ENCODE measurements at places on chromosomes 2 and 18. TPM values are rescaled to one million over a fixed set of nuclear protein-coding genes. Genes with fewer than 3 reads are reported as not detected.

DNA sequence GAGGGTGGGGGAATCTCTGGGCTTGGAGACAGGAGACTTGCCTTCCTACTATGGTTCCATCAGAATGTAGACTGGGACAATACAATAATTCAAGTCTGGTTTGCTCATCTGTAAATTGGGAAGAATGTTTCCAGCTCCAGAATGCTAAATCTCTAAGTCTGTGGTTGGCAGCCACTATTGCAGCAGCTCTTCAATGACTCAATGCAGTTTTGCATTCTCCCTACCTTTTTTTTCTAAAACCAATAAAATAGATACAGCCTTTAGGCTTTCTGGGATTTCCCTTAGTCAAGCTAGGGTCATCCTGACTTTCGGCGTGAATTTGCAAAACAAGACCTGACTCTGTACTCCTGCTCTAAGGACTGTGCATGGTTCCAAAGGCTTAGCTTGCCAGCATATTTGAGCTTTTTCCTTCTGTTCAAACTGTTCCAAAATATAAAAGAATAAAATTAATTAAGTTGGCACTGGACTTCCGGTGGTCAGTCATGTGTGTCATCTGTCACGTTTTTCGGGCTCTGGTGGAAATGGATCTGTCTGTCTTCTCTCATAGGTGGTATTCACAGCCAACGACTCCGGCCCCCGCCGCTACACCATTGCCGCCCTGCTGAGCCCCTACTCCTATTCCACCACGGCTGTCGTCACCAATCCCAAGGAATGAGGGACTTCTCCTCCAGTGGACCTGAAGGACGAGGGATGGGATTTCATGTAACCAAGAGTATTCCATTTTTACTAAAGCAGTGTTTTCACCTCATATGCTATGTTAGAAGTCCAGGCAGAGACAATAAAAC lies 6.5 kb downstream of the TTR start:
- no peak for DNase-seq

- DNase-seq, result no peak
Measured at GRCh38 chr2:37616677-37617005, 54.8 kb downstream of the CDC42EP3 start.

- DNase-seq, result no peak
Measured at GRCh38 chr2:158385646-158386045, 70.9 kb downstream of the CCDC148 start.

DNA sequence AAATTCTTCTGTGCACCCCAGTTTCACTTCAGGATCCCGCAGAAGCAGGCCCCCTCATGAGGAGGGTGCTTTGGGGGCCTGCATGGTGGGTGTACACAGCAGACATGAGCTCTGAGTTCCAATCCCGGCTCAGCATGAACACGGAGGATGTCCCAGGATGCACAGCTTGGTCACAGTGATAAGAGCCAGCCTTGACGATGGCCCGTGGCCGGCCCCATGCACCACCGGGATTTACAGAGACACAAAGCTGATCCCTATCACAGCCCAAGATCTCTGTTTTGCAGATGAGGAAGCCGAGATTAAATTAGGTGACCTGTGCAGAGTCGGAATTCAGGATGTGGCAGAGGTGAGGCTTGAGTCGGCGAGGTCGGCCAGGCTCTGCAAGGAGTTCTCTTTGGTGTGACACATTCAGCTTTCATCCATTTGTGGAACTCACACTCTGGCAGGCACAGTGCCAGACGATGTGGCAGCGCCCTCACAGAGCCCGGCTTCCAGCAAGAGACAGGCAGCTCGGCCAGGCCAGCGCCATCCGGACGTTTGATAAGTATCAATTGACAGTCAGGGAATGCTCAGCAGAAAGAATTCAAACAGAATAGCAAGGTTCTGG lies 456.3 kb upstream of the MYT1L start:
- DNase-seq, result no peak

GRCh38 chr2:235670974-235671787 lies 177.3 kb downstream of the AGAP1 start:
- DNase-seq, result no peak

DNA sequence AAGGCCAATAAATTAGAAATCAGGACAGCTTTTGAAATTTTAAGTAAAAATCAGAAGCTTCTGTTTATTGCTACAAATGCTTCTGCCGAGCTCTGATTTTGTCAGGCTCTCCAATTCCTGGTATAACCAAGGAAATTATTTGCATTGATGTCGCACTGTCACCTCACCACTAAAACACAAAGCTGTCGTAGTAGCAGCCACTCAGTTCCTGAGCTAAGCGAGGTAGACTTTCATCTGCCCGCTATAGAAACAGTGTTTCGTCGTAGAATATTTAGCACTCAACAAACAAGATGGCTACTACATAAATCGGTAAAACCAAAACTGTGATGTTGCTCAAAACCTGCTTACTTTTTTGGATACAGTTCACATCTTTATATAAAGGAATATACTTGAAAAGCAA lies 141.3 kb upstream of the FOSL2 start:
- DNase-seq, result no peak

DNA sequence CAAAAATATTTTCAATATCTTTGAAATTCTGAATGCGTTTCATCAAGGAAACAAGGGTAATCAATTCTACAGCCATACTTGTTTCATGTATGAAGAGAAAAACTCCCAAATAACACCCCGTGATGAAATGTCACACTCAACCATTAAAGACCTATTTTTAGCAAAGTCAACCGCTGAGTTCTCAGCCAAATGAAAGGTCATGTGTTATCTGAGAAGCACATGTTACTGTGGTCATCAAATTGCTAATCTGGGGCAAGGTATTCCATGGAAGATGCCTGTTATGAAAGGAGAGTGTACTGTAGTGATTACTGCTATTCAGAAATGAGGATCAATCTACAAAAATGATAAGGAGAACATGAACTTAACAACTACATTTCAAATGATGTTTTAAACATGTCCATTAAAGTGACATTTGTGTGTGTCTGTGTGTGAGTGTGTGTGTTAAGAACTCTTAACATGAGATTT lies 126.7 kb downstream of the BCL2 start:
- DNase-seq, result no peak

DNA sequence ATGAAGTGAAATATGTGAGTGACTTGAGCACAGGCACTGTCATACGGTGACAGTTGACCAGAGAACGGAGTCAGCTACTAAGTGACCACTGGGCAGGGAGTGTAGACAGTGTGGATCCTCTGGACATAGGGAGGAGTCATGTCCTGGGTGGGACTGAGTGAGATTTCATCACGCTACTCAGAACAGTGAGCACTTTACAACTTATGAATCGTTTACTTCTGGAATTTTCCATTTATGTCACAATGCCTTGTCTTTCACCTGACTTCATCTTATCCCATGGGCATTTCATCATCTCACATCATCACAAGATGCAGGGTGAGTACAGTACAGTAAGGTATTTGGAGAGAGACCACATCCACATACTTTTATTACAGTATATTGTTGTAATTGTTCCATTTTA lies 29.0 kb downstream of the PTPRM start:
- DNase-seq, result no peak

DNA sequence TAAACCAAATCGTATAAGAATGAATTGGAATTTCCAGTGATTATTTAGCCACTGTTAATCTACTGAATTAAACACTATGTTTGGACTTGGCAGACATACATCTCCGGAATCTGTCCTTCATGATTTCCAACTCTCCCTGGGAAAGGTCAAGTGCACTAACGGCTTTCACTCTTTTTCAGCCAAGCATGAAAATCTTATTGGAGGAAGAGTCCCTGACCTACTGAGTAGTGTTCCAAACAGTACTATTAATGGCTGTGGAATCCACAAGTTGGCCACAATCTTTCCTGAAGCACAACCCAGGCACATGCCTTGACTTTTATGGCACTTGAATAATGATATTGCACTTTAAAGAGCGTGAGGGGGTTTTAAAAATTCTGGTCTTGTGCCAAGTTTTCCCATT lies 318.9 kb upstream of the RND3 start:
- no peak for DNase-seq

DNA sequence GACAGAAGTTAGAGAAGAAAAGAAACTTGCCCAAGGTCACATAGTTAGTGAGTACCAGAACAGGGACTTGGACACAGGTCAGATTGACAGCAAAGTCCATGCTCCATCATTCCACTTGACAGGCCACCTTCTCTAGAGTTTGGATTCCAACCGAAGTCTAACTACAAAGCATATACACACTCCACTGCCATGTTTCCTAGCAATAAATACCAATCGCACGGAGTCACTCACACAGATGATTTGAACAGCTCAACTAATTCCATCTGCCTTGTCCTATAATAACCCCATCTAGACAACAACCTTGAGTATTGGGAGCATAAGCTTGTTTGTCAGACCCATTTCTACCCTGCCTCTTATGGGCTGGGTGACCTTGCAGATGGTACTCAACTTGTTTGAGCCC lies 334.6 kb upstream of the MGAT5 start:
- no peak for DNase-seq

- DNase-seq, result no peak
Measured at GRCh38 chr2:167708998-167709397, 538.4 kb downstream of the STK39 start.

DNA sequence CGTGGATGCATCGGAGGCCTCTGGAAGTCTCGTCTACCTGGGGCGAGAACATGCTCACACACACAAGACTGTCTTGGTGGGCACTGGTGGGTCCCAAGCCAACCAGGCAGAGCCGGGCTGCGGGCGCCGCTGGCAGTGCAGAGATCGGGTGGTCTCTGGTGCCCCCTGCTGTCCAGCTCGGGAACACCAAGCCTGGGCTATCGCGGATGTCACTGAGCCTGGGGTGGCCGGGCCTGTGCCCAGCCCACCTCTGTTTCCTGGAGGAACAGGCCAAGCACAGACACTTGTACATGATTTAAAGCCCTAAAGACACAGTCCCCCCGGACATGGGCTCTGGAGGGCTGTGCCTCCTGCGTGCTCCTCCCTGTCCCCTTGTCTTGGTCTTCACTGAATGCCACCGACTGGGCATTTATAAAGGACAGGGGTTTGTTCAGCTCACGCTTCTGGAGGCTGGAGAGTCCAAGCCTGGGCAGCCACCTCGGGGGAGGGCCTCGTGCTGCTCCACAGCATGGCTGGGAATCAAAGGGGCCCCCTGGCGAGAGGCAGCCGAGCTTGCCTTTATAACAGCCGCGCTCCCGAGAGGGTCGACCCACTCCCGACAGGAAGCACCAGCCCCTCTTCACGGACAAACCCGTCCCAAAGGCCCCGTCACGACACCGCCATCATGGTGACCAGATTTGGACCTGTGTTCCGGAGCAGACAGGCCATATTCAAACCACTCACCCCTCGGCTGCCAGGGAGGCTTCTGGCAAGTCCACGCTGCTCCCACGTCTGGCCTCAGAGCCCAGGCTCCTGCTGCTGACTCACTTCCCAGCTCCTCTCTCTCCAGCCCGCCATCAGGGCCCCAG lies 3.6 kb upstream of the OTOS start:
- peak; percentile 79 for DNase-seq

- no peak for DNase-seq
Measured at GRCh38 chr2:218477247-218477646, 58.3 kb downstream of the VIL1 start.

GRCh38 chr2:163997466-163997865 lies 261.7 kb upstream of the FIGN start:
- no peak for DNase-seq

DNA sequence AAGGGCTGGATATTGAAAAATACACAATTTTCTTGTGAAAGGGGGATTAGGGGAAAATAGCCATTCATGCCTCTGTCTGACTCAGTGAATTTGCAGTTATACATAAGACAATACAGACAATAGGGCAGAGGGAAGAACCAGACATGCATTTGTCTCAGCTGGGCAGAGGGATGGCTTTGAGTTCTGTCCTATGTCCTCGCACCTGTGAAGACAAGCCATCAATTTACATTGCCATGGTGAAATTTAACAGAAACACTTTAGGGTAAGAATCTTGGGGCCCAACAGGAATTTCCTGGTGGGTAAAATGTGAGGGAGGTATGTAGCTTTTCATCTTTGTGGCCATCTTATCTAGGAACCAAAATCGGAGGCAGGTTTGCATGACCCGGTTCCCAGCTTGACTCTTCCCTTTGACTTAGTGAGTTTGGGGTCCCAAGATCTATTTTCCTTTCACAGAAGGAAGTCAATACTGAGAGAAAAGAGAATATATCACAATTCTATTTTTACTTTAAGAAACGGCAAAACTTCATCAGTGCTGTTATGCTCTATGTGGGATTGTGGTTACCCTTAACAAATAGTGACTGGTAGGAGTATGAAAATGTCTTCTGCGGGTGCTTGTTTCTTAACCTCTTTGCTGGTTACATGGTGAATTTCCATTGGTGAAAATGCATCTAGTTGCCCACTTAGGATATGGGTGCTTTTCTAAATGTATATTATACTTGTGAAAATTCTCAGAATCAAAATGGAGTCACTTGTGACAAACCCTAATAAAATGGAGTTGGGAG lies 221.8 kb downstream of the SPP2 start:
- DNase-seq, result no peak

- DNase-seq, result no peak
Measured at GRCh38 chr18:78924786-78925540, 54.7 kb upstream of the SALL3 start.

GRCh38 chr2:34808426-34808825 lies 1209.3 kb upstream of the FAM98A start:
- DNase-seq, result no peak

DNA sequence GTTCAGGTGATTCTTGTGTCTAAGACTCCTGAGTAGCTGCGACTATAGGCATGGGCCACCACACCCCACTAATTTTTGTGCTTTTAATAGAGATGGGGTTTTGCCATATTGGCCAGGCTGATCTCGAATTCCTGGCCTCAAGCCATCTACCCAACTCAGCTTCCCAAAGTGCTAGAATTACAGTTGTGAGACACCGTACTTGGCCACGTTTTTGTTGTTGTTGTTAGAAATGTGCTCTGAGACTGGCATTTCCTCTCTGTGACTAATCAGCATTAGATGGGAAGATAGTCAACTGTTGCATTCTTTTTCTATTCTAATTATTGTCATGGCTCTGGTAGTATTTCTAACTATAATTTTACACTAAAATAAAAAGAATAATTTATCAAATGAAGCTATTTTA lies 191.7 kb downstream of the CAMKMT start:
- no peak for DNase-seq

GRCh38 chr18:614193-614592 lies 17.4 kb downstream of the CLUL1 start:
- no peak for DNase-seq

GRCh38 chr2:159506764-159507440 lies 109.4 kb downstream of the BAZ2B start:
- no peak for DNase-seq

- DNase-seq, result no peak
Measured at GRCh38 chr18:14936313-14936712, 188.3 kb downstream of the ANKRD30B start.

- DNase-seq, result no peak
Measured at GRCh38 chr18:67964462-67964861, 447.9 kb upstream of the DSEL start.

The TUBB8B gene
- polyA plus RNA-seq, result not detected

The ERBB4 gene
- not detected for polyA plus RNA-seq

The TIA1 gene
- polyA plus RNA-seq, result 65.8 TPM

The MALL gene
- polyA plus RNA-seq, result 115 TPM

The PLA2R1 gene
- polyA plus RNA-seq, result 3.6 TPM

The FBLN7 gene
- 0.63 TPM for polyA plus RNA-seq

Data from A549 (cell line).